ENCODE measurements at places on chromosomes 2 and 18. TPM values are rescaled to one million over a fixed set of nuclear protein-coding genes. Genes with fewer than 3 reads are reported as not detected.
A peak's percentile ranks its signal among the peaks of the same experiment; 100 is the strongest.

Gene SPEG
- total RNA-seq = 2.6 TPM

DNA sequence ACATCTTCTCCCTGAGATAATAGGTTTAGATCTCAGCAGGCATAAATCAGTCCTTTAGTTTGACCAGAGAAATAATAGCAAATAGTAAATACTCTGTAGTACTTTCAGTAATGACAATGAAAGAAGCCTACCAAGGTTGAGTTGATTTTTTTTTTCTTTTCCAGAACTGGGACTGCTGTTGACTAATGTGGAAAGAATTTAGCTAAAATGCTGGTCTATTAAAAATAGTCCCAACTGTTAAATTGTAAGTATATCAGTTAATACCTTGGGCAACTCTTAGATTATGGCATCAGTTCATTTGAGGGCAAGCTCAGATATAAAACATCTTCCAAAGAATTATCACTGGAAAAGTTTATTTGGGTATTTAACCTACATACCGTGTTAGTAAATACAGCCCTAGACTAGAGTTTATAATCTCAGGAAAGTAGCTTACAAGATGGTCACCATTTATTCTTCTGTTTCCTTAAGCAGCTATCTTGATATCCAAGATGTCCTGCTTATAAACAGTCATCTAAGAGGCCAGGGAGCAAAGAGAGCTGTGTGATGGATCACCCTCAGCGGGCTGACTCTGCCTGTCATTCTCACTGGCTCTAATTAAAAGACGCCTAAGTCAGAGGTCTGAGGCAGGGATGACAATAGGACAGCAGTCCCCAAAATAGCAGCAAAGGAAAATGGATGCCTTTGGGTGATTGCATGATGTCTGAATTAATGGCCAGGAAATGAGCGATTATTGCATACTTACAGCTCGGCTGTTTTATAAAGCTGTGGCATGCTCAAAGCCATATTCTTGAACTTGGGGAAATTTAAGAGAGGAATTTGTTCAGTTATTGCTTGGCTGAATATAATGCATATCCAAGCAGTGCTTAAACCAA, 121.3 kb downstream of the MTX2 start:
- H3K4me3 ChIP-seq = no peak overlapping the region
- no peaks in the 10 kb centered on the region for H3K36me3 ChIP-seq
- H3K4me1 ChIP-seq = no peaks in the 10 kb centered on the region
- H3K27ac ChIP-seq = no peak overlapping the region

DNA sequence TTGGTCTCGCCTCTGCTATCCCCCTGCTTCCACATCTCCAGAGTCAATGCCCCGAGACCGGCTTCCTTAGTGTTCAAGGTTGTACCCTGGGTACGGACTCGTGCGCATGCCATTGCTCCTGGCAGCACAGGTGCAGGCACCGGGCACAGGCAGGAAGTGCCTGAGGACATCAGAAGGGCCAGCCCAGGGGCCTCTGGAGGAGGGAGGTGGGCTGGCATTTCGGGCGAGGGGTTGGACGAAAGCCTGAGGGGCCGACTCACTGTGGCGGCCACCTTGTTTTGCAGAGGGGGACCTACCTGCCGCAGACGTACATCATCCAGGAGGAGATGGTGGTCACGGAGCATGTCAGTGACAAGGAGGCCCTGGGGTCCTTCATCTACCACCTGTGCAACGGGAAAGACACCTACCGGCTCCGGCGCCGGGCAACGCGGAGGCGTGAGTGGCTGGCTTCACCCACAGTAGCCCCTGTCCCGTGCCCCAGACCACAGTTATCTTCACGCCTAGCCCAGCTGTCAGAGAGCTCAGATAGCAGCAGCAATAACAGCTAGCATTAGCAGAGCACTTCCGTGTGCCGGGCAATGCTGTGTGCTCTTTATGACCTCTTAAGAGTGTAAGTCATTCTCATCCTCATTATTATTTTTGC, 12.5 kb downstream of the ITM2C start:
- no peaks in the 10 kb centered on the region for H3K36me3 ChIP-seq
- no peaks in the 10 kb centered on the region for H3K27me3 ChIP-seq
- H3K4me3 ChIP-seq = no peak overlapping the region
- peak; percentile 6 for DNase-seq
- peak overlapping the region; percentile 82 for H3K27ac ChIP-seq
- H3K4me1 ChIP-seq = peaks cover 35% of the 10 kb centered on the region

Gene DAW1
- not detected for total RNA-seq

Gene HJURP
- 141 TPM for total RNA-seq

- H3K36me3 ChIP-seq = peaks cover 73% of the 10 kb centered on the region
- DNase-seq = peak; percentile 50
- H3K27ac ChIP-seq = peak overlapping the region; percentile 74
These were observed 123.5 kb upstream of the EML6 start for GRCh38 chr2:54599914-54600313.

GRCh38 chr2:212064318-212064717, 474.3 kb downstream of the ERBB4 start:
- no peaks in the 10 kb centered on the region for H3K27me3 ChIP-seq
- H3K27ac ChIP-seq = no peak overlapping the region
- no peaks in the 10 kb centered on the region for H3K4me1 ChIP-seq
- no peak overlapping the region for H3K4me3 ChIP-seq
- no peaks in the 10 kb centered on the region for H3K36me3 ChIP-seq

Gene MAL
- total RNA-seq = 237 TPM

GRCh38 chr18:28177828-28178635, 1.1 kb upstream of the CDH2 start:
- peaks cover 46% of the 10 kb centered on the region for H3K27me3 ChIP-seq

DNA sequence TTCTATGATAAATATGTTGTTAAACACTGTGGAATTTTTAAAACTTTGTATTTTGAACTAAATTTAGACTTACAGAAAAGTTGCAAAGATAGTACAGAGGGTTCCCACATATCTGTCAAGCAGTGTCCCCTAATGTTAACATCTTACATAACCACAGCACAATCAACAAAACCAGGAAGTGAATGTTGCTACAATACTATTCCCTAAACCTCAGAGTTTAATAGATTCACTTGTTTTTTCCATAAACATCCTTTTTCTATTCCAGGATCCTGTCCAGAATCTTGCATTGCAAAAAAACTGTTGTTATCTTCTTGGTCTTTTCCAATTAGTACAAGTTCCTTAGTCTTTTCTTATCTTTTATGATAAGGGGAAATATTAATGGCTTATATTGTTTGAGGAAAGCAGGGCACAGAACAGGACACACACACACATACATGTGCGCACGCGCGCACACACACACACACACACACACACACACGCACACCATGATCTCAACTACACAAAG, 251.1 kb upstream of the TRIB2 start:
- H3K4me3 ChIP-seq = no peak overlapping the region
- H3K36me3 ChIP-seq = peaks cover 7% of the 10 kb centered on the region
- H3K27me3 ChIP-seq = no peaks in the 10 kb centered on the region
- H3K27ac ChIP-seq = no peak overlapping the region
- no peak for DNase-seq
- peaks cover 8% of the 10 kb centered on the region for H3K4me1 ChIP-seq

Gene NDUFV2
- 185 TPM for total RNA-seq

Gene CD207
- total RNA-seq = not detected

Gene SPR
- total RNA-seq = 0.12 TPM

Gene C2orf78
- total RNA-seq = not detected

DNA sequence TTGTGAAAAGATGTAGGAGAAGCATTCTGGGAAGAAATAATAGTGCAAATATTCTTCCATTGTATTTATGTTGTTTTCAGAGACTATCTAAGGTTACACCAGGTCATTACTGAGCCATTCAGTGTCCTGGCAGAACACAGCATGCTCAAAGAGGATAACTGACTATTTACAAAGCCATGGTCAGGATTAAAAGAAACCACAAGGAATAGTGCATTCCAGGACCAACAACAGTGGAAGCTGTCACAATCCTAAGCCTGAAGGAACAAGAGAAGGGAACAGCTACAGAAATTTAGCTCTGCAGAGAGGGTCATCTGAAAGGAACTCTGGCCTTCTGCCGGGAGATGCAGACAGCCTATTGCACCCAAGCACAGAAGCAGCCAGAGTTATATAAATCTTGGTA, 116.7 kb downstream of the DSC3 start:
- H3K27ac ChIP-seq = no peak overlapping the region
- H3K4me1 ChIP-seq = no peaks in the 10 kb centered on the region
- DNase-seq = no peak
- no peaks in the 10 kb centered on the region for H3K36me3 ChIP-seq
- no peaks in the 10 kb centered on the region for H3K27me3 ChIP-seq

- peak overlapping the region; percentile 49 for H3K4me3 ChIP-seq
- H3K27ac ChIP-seq = peak overlapping the region; percentile 89
- no peaks in the 10 kb centered on the region for H3K27me3 ChIP-seq
- H3K4me1 ChIP-seq = peaks cover 37% of the 10 kb centered on the region
- peaks cover 17% of the 10 kb centered on the region for H3K36me3 ChIP-seq
- peak; percentile 82 for DNase-seq
These were observed 16.9 kb downstream of the LCT start for GRCh38 chr2:135820003-135820618.

GRCh38 chr2:26172871-26173775, at the start of gene GAREM2:
Gene GAREM2, plus strand, starts transcription at chr2:26173088. Its CDS starts 133 bp downstream, at chr2:26173221.
- H3K27me3 ChIP-seq = peaks cover 35% of the 10 kb centered on the region
- peaks cover 16% of the 10 kb centered on the region for H3K4me1 ChIP-seq
- H3K4me3 ChIP-seq = peak within 1 kb of the TSS; percentile 68
- H3K27ac ChIP-seq = no peak within 1 kb of the TSS
- H3K36me3 ChIP-seq = peaks cover 2% of the 10 kb centered on the region

- H3K27me3 ChIP-seq = no peaks in the 10 kb centered on the region
- H3K36me3 ChIP-seq = no peaks in the 10 kb centered on the region
- no peak for DNase-seq
- H3K4me3 ChIP-seq = no peak overlapping the region
- peaks cover 14% of the 10 kb centered on the region for H3K4me1 ChIP-seq
- H3K27ac ChIP-seq = no peak overlapping the region
These were observed 13.2 kb downstream of the SH2D6 start for GRCh38 chr2:85431570-85432205.

- H3K27ac ChIP-seq = no peak overlapping the region
- no peak overlapping the region for H3K4me3 ChIP-seq
- peaks cover 2% of the 10 kb centered on the region for H3K27me3 ChIP-seq
- H3K36me3 ChIP-seq = peaks cover 1% of the 10 kb centered on the region
- no peak for DNase-seq
These were observed 100.5 kb downstream of the CDC42EP3 start for GRCh38 chr2:37570773-37571586.

Gene EPB41L3
- 14.0 TPM for total RNA-seq

Gene ID2
- total RNA-seq = 126 TPM

GRCh38 chr2:32129086-32129485, 36.6 kb upstream of the SLC30A6 start:
- H3K4me1 ChIP-seq = no peaks in the 10 kb centered on the region
- no peak for DNase-seq
- peaks cover 23% of the 10 kb centered on the region for H3K36me3 ChIP-seq
- H3K4me3 ChIP-seq = no peak overlapping the region
- no peaks in the 10 kb centered on the region for H3K27me3 ChIP-seq

- no peak for DNase-seq
- H3K27ac ChIP-seq = no peak overlapping the region
- H3K27me3 ChIP-seq = peaks cover 8% of the 10 kb centered on the region
- H3K4me3 ChIP-seq = no peak overlapping the region
These were observed 229.1 kb upstream of the NRP2 start for GRCh38 chr2:205453202-205453601.

Gene RTP5
- total RNA-seq = not detected

Gene KCNG2
- total RNA-seq = not detected

GRCh38 chr2:119387381-119388129, 20.8 kb downstream of the DBI start:
- no peak for DNase-seq
- H3K36me3 ChIP-seq = no peaks in the 10 kb centered on the region
- H3K27me3 ChIP-seq = peaks cover 23% of the 10 kb centered on the region
- H3K27ac ChIP-seq = no peak overlapping the region

Gene LYG2
- total RNA-seq = not detected

DNA sequence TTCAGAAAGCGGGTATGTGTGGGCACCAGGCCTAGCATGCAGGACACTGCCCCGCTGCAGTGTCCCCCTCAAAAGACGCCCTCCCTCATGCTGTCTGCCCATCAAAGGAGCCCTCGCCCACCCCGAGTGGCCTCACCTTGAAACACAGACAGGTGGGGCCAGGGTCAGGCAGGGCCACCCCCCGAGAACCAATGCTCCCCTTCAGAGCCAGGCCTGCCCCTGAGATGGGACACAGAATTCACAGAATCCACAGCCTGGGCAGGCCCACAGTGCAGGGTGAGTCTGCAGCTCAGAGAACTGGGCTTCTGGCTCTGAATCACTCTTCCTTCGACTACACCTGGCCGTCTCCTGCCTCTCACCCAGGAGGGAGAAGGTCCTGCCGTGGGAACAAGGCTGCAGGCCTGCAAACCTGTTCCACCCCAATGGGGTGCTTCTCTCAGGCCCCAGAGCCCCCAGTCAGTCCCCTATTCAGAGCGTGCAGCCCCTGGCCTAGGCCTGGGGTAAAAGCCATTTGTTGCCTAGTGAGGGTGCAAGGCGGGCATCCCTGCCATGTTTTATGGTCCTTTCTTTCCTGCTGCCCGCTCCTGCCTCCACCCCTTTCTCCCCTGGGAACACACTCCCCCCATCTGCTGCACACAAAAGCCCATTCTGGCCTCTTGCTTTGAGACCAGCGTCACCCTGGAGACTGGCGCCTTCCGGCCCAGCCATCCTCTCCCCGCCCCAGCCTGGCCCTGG, 11.3 kb upstream of the ARHGEF4 start:
- no peak overlapping the region for H3K4me3 ChIP-seq
- H3K27me3 ChIP-seq = peaks cover 6% of the 10 kb centered on the region
- H3K4me1 ChIP-seq = peaks cover 17% of the 10 kb centered on the region
- no peak for DNase-seq
- no peaks in the 10 kb centered on the region for H3K36me3 ChIP-seq

Gene LRP1B
- total RNA-seq = not detected

DNA sequence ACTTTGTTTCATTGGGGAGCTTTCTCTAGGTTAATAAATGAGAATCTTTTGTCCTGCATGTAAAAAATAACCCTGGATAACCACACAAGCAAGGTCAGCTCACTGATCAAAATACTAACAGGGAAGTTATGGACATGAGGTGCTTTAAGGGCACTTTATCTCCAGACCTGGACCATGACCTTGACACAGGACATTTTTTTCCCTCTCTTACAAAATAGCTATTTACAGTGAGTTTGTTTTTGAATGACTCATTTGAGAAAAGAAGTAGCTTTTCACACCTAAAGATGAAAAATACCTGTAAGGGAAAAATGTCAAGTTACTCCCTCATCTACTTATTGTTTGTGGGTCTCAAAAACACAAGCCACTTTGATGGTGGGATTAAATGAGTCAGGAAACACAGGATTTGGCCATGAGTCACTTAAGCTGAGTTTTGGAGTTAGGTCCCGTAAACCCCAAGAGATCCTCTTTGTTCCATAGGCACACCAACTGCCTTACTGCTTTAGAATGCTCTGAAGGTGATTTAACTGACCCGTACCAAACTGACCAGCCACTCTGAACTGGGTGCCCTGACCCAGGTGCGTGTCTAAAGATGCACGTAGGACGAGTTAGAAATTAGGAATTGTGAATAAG, 479.3 kb upstream of the NXPH2 start:
- no peaks in the 10 kb centered on the region for H3K4me1 ChIP-seq
- no peak overlapping the region for H3K4me3 ChIP-seq
- no peak overlapping the region for H3K27ac ChIP-seq
- DNase-seq = no peak
- no peaks in the 10 kb centered on the region for H3K36me3 ChIP-seq
- H3K27me3 ChIP-seq = no peaks in the 10 kb centered on the region

All from activated CD4-positive, alpha-beta T cell treated with anti-CD3 and anti-CD28 coated beads, Interleukin-2, amount 10 ng/mL, durations not matched to agents 7 days and 5 days (primary cell).